ENCODE measurements at places on chromosomes 7 and 10.

DNA sequence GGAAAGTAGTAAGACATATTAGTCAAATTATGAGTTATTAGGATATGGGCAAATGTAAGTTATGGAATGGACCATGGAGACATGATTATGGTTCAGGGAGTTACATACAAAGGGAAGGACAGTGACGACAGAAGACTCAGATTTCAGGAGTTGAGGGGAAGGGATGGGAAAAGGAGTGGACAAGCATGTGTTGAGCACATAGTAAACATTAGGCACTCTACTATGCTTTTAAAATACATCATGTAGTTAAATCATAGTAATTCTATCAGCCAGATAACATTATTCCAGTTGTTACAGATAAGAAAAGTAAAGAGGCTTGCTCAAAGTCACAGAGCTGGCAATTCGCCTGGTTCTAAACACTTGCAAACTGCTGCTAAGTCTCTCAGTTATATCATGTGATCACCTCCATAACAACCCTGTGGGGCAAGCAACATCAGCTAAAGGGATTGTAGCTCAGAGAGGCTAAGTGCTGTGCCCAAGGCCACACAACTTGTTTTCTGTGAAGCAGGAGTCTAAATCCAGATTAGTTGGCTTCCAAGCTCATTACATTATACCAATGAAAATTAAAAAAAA lies 115.2 kb upstream of the MDFIC start:
- no peak for DNase-seq

GRCh38 chr7:156514851-156515250 lies 125.7 kb upstream of the RNF32 start:
- DNase-seq, result no peak

DNA sequence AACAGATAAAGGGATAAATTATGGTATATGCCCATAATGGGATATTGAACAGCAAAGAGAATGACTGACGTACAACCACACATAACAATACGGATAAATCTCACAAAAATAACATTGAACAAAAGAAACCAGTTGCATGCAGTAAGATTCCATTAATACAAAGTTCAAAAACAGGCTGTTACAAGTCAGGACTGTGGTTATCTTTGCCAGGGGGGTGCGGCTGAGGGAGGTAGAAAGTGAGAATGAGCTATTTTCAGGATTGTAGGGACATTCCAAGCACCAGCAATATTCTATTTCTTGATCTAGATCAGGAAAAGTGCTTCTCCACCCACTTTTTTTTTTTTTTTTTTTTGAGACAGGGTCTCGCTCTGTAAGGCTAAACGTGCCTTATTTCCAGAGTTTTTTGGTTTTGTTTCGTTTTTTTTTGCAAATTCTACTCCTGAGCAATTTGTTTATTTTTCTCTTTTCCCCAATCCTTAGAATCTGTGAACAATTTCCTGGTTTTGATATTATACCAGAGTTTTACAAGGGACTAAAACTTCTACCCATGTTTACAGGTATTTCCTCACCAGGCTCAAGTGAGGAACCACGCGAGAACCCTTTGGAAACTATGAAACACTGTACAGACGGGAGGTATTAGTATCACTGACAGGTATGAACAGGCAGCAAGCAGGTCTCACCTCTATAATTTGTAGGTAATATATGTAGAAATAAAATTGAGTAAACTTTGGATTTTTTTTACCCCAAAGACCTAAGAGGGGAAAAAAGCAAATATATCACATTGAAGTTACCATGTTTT lies 9.9 kb downstream of the SMURF1 start:
- no peak for DNase-seq

DNA sequence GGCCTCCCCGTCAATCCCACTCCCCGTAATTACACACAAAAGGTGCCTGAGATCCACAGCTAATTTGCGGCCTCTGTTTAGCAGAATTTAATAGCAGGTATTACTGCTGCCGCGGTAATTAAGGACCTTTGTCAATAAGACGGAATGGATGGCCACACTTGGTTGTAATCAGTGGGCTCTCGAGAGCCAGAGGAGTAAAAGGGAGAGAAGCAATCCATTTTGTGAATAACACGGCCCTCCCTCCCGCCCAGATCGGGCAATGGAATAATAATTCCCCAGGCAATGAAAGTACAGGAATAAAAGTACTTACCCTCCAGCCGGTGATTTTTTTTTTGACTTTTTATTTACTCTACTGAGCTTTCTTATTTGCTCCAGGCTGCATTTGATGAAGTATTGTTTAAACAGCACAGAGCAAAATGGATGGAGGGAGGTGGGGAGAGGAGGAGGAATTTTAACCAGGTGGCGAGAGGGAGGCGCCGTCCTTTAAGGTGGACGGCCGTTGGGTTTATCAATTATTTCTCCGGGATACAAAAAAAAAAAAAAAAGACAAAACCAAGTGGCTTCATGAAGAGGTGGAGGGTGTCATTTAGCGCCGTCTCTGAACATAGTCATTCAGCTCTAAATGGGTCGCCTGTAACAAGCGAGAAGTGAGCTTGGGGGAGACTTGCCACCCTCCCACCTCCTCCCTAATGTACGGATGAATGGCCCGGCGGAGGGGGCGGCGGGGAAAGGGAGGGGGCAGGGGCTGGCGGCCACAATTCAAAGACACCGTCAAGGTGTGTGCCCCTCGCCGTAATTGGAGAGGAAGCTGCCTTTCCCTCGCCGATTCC lies 120.3 kb downstream of the BUB3 start:
- DNase-seq, result no peak

DNA sequence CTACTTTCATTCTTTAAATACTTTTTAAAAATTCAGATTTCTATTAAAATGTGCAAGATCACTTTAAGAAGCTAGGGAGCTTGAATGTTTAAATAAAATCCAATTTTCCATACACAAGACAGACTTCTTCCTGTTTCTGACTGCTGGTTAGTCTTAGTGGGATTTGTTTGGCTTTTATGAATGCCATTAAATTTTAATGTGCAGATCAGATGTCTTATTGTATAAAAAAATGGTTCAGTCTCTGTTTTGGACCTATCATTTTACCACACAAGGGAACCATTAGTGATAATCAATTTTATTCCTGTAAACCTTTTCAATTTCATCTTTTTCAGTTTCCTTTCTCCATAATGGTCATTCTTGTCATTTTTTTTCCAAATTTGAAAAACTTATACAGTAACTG lies 63.2 kb downstream of the VCL start:
- no peak for DNase-seq

- DNase-seq, result no peak
Observed at GRCh38 chr7:141115965-141116364, 42.1 kb downstream of the TMEM178B start.

DNA sequence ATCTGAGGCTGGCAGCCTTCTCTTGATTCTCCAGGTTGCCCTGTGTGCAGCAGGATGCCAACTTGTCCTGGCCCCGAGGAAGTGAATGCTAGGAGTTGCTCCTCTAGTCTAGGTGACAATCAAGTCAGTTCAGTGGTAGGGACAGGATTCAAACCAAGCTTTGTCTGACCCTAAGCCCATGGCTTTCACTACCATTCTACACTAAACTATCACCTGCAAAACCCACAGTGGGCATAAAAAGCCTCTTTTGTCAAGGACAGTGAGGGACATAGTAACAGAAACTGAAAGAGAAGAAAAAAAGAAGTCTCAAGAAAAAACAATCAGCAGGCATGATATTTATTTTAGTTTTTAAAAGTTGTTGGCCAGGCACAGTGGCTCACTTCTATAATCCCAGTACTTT lies 33.5 kb downstream of the KCNMA1 start:
- DNase-seq, result no peak

- no peak for DNase-seq
Observed at GRCh38 chr7:106466867-106467266, 182.1 kb upstream of the NAMPT start.

GRCh38 chr10:114501650-114502049 lies 97.3 kb upstream of the AFAP1L2 start:
- no peak for DNase-seq

DNA sequence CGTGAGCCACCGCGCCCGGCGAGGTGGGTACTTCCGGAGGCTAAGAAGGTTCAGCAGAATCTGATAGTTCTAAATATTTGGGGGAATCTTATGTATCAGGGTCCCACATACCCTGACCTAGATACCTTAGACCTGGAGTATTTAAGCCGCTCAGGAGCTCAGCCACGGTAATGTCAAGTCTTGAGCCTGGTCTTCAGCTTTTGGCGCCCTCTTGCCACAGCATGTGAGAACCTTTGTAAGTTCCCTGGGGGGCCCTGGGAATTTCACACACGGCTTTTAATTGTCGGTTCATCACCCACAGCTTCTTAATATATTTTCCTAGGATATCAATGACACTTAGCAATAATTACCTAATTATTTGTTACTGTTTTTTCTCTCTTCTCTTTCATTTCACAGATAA lies 324.3 kb upstream of the GALNT17 start:
- DNase-seq, result no peak

- no peak for DNase-seq
Observed at GRCh38 chr7:45192621-45193041, 35.0 kb downstream of the RAMP3 start.

DNA sequence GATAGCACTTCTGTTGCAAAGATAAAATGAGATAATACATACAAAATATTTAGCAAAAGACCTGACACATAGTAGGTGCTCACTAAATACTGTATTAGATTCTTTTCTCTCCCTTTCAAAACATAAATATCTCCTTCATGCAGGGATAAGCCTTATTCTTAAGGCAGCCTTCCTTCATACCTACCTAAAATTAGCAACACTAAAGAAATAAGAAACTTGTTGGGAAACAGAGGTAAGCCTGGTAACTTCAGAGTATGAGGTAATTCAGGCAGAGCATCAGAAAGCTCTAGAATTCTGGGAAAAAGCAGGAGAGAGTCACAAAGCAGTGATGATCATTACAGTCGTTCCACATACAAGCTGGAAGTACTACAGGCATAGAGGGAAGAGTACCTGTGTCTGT lies 15.2 kb downstream of the HIBADH start:
- no peak for DNase-seq

GRCh38 chr10:83862723-83863122 lies 276.6 kb upstream of the GHITM start:
- no peak for DNase-seq

DNA sequence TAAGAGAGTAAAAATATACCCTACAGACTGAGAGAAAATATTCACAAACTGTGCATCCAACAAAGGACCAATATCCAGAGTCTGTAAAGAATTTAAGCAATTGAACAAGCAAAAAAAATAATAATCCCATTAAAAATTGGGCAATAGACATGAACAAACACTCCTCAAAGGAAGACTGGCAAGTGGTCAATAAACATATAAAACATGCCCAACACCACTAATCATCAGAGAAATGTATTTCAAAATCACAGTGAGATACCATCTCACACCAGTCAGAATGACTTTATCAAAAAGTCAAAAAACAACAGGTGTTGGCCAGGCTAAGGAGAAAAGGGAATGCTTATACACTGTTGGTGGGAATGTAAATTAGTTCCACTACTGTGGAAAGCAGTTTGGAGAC lies 21.9 kb upstream of the ZNF804B start:
- no peak for DNase-seq

GRCh38 chr10:116207690-116208089 lies 65.3 kb downstream of the GFRA1 start:
- DNase-seq, result no peak

DNA sequence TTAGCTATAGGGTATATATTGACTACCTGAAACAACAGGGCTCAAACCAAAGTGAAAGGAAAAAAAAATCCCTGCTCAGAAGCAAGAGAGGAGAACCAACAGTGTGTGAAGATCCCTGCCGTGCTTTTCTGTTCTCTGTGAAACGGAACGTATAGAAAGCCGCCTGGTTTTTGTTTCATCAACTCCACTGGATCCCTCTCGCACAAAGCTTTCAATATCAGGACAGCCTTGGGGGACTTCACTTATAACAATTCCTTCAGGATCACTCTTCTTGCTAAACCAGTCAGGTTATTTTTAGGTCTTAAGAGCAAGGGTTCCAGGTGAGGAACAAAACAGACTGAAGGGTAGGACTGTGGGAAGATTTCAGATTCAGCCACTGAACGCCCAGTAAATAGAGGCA lies 151.1 kb upstream of the CACNA2D1 start:
- DNase-seq, result no peak

DNA sequence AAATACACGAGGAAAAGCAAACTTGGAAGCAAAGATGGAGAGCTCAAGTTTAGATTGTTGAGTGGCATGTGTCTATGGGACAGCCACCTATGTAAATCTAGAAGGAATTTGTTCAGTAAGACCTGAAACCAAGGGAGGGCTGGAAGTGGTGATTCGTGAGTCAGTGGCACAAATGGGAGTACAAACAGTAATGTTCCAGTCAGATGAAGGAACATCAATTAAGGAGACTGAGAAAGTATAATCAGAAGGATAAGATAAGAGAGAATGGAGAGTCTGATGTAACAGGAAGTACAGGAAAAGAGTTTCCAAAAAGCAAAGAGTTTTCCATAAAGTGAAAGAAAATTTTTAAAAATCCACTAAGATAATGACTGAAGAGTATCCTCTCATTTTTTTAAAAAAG lies 544.2 kb downstream of the KIF20B start:
- DNase-seq, result no peak

GRCh38 chr7:28410628-28411531 lies 1.4 kb upstream of the CREB5 start:
- no peak for DNase-seq

DNA sequence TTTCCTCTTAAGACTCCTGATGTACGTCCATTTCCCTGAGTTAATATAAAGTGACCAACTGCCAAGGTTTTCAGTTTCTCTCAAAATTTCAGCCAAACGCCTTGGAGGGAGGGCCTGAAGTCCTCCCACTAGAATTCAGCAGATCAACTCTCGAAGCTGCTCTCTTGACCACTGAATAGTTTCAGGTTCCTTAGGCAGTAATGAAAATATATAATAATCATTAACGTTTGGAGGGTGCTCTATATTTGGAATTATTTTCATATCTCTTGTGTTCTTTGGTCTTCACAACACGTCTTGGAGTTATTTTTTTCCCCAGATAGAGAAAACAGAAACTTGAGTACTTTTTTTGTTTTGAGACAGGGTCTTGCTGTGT lies 123.6 kb upstream of the SFMBT2 start:
- DNase-seq, result no peak

DNA sequence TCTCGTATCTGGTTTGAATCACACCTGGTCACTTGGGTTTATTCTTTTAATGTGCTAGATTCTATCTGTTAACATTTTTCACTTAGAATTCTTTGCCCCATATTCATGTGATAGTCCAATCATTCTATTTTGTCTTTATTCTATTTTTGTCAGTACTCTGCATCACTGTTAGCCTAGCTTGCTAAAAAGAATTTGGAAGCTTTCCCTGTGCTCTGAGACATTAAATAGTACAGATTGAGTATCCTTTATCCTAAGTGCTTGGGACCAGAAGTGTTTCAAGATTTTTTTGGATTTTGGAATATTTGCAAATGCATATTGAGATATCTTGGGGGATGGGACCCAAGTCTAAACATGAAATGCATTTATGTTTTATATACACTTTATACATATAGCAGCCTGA lies 51.0 kb downstream of the RALA start:
- no peak for DNase-seq

DNA sequence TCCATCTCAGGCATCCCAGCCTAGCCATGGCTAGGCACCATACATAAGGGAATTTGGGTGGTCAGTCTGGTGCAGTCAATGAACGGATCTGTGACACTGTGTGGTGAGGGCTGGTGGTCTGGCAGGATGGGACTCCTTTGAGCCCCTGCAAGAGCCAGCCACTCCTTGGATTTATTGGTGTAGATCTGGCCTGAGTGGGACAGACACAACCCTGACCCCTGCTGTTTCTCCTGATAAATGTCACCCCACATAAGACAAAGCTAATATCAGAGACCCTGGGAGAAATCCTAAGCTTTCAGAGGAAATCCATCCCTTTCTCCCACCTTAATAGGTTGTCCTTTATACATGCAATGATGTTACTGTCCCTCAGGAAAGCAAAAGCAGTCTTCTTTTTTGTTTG lies 2.3 kb downstream of the FBXO24 start:
- DNase-seq, result no peak
